Articular chondrocyte of knee joint (primary cell): ENCODE measurements at places on chromosomes 11 and 22. TPM values are rescaled to one million over a fixed set of nuclear protein-coding genes. Genes with fewer than 3 reads are reported as not detected.

The STX5 gene
- 35.0 and 37.1 TPM in 2 replicates for total RNA-seq

The ASPHD2 gene
- total RNA-seq, result 2.6 and 4.8 TPM in 2 replicates

The SAA4 gene
- not detected in 2 replicates for total RNA-seq

The PANX2 gene
- 0.11 and 0.26 TPM in 2 replicates for total RNA-seq
